Daoy (cell line): ENCODE measurements at places on chromosomes 13 and 19. TPM values are rescaled to one million over a fixed set of nuclear protein-coding genes. Genes with fewer than 3 reads are reported as not detected.

DNA sequence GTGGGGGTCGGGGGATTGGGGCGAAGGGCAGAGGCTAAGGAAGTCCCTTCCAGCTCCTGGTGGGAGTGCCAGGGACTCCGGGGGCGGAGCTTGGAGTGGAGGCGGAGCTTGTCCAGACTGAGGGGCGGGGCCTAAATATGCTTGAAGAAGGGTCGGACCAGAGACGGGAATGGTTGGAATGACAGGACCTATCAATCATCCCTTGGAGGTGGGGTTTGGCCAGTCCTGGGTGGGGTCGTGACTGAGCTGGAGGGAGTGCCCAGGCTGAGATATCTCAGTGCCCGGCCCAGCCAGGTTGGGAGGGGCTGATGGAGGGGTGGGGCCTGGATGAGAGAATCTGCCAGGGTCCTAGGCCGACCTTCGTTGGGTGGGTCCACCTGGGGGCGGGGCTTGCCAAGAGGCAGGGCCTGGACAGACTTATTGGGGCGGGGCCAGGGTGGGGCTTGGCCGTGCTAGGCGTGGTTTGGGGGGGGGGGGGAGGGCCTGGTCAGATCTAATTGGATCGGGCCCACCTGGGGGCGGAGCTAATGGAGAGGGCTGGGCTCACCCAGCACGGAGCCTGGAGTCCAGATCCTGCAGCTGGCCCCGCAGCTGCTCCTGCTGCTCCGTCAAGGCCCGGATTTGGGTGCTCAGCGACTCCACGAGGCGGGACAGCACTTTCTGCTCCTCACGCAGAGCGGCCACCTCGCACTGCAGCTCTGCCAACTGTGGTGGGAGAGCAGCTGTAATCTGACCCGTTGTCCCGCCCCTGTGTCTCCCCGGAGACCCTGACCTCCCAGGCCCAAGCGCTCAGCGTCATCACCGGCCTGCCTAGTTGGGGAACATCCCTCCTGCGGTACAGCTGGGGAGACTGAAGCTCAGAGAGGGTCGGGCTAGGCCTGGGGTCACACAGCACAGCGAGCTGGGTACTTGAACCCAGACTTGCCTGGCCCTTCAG, 2.6 kb upstream of the WIZ start:
- DNase-seq: peak; percentile 89

DNA sequence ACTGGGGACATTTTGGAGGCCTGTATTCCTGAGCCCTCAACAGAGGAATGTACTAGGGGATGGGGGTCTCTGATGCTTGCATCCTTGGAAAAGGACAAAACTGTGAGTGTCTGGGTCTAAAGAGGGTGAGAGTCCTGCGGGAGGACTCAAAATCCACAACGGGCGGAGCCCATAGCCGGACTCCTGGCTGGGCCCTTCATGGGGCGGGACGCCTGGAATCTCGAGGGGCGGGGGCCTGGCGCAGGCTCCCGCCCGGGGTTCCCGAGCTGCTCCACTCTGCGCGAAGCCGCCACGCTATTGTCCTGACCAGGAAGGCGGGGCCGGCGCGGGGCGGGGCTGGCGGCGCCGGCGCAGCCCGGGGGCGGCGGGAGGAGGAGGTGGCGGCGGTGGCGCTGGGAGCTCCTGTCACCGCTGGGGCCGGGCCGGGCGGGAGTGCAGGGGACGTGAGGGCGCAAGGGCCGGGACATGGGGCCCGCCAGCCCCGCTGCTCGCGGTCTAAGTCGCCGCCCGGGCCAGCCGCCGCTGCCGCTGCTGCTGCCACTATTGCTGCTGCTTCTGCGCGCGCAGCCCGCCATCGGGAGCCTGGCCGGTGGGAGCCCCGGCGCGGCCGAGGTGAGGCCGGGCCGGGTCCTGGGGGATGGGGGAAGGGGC, at the start of gene APLP1:
Gene APLP1, plus strand, starts transcription at position 403 of the 651 bp plus-strand sequence. Its CDS starts 63 bp downstream, at position 466.
- peak; percentile 64 for DNase-seq

- DNase-seq: no peak
These were observed 659.0 kb downstream of the SLITRK6 start for GRCh38 chr13:85140192-85140591.

GRCh38 chr13:70042193-70042592, 65.4 kb upstream of the ATXN8OS start:
- no peak for DNase-seq

GRCh38 chr13:66076417-66076816, 1153.7 kb downstream of the PCDH9 start:
- DNase-seq: no peak

DNA sequence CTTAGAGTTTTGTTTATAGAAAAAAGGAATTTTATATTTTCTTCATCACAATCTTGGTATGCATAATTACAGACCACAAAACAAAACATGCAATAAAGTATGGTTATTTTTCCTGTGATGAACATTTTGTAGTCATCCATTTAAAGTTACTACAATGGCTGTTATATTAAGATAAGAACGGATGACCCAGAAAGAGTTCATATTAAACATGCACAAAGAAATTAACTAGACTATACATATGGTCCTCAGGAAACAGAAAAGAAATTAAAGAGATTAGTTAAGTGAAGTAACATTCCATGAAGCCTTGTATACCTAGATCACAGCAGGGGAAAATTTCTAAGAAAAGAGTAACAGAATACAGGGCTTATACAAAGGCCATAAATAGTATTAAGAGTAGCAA, 36.8 kb downstream of the RBM26 start:
- DNase-seq: no peak

GRCh38 chr13:110869805-110870706, 44.8 kb downstream of the ANKRD10 start:
- peak; percentile 98 for DNase-seq

- no peak for DNase-seq
These were observed 4.0 kb downstream of the GNA11 start for GRCh38 chr19:3098141-3098514.

DNA sequence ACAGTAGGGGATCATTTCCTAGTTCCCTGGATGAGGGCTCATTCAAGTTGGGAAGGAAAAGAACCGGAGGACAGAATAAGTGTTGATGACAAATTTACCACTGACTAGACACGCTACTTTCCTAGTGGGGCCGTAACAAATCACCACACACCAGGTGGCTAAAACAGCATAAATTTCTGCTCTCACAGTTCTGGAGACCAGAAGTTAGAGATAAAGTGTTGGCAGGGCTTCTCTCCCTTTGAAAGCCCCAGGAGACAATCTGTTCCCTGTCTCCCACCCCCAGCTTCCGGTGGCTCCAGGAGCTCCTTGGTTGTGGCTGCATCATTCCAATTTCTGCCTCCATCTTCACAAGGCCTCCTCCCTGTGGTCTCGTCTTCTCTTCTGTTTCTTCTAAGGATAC, 65.4 kb upstream of the ARGLU1 start:
- DNase-seq: no peak

GRCh38 chr19:36686365-36687213, 823 bp upstream of the ZNF567 start:
- no peak for DNase-seq

Gene SPACA4
- total RNA-seq: not detected in 2 replicates

Gene CLEC17A
- 0.42 TPM in 1 of 2 replicates, not detected in the other for total RNA-seq

Gene SWSAP1
- 0.57 and 1.4 TPM in 2 replicates for total RNA-seq
